A172 (cell line): ENCODE measurements at places on chromosomes 12 and 14.

DNA sequence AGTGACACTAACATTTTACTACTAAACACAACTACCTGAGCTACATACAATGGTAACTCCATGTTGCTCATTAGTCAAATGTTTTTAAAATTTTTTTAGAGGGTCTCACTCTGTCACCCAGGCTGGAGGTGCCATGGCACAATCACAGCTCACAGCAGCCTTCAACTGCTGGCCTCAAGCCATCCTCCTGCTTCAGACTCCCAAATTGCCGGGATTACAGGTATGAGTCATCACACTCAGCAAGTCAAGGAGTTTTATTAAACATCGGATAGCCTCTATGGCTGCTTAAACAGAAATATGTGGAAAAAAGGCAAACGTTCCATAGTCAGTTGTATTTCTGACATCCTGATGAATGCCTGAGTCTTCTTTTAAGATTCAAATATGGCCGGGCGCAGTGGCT, 11.1 kb upstream of the NPFF start:
- peak; percentile 35 for DNase-seq

GRCh38 chr12:103839609-103840461, 1.2 kb downstream of the NT5DC3 start:
- DNase-seq: no peak

DNA sequence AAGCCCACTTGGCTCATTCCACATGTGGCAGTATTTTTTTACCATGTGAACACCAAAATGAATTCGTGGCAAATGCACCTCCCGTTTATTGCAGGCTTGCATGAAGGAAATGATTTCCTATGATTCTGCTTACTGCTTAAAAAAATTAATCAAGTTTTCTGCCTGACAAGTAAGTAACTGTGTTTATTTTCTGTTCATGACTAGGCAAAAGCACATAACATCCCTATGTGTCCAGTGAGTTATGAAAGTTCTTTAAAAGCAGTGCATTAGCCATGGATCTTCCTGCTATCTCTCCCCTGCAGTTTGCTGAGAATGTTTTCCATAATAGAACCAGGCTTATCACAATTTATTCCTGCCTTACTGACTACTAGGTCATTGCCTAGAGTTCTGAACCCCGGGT, 20.4 kb downstream of the GPR65 start:
- DNase-seq: no peak

DNA sequence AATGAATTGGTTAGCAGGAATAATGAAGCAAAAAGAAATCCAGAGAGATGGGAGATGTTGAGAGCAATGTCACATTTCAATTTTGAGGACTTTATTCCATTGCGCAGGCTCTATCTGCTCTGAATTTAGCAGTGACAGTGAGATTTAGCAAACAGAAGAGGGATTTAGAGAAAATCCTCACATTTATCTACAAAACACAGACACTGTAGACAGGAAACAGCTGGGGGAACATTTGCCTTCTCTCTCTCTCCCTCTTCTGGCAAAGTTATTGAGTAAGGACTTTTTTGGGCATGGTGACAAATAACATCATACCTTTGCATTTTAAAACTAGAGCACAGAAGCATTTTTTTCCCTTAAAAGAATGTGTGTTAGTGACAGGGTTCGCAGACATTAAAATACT, at the start of gene IGF1:
IGF1 (minus strand) TSS at position 158 of the 400 bp plus-strand sequence. CDS start 182 bp downstream, outside the sequence.
- peak; percentile 10 for DNase-seq

DNA sequence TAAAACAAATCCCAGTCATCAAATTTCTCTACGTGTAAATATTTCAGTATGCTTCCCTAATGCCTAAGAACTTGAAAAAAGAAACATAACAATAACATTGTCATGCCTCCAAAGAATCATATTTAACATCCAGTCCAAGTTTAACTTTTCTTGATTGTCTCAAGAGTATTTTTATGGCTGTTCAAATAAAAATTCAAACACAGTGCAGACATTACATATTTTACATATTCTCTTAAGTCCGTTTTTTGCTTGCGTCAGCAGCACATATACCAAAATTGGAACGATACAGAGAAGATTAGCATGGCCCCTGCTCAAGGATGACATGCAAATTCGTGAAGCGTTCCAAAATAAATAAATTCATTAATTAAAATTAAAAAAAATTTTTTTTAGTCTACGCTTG, 23.3 kb upstream of the EEA1 start:
- DNase-seq: no peak

- no peak for DNase-seq
Observed at GRCh38 chr14:38187528-38187927, 20.2 kb upstream of the SSTR1 start.
